Stimulated activated CD4-positive, alpha-beta T cell treated with anti-CD3 and anti-CD28 coated beads, Interleukin-1b, Interleukin-23, amount 100 ng/mL, for 1 hour (primary cell): ENCODE measurements at places on chromosomes 6 and 20.

- no peak for DNase-seq
Measured at GRCh38 chr6:6516666-6517458, 71.7 kb upstream of the LY86 start.

GRCh38 chr6:22053391-22053997 lies 243.3 kb downstream of the PRL start:
- DNase-seq, result no peak

- no peak for DNase-seq
Measured at GRCh38 chr20:57471496-57472372, 53.2 kb downstream of the CTCFL start.

- DNase-seq, result no peak
Measured at GRCh38 chr6:79551401-79551800, 14.2 kb upstream of the LCA5 start.

DNA sequence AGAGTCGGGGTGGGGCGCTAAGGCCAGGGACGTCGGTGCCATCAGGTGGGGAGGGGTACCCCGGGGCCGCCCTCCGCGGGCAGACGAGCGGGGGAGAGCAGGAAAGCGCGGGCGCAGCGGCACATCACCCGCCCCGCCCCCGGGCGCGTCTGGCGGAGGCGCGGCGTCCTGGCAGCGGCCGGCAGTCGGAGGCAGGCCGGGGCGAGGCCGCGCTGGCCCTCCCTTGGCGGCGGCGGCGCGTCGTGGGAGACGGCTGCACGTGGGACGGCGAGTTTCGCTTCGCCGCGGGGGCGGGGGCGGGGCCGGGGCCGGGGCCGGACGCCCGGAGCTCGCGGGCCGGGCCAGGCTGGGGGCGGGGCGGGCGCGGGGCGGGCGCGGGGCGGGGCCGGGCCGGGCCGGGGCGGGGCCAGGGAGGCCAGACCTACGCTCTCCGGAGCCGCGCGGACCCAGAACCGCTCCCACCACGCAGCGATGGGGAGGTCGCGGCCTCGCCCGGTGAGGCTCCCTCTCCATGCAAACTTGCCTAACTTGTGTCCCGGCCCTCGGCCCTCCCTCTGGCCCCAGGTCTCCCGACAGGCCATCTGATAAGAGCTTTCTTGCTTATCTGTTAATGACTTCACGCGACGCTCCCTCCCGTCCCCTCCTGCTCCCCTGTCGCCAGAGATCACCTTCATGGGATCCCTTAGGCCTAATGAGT lies 12.5 kb downstream of the ITPR3 start:
- no peak for DNase-seq

- DNase-seq, result no peak
Measured at GRCh38 chr6:24980507-24981385, 45.0 kb upstream of the RIPOR2 start.

DNA sequence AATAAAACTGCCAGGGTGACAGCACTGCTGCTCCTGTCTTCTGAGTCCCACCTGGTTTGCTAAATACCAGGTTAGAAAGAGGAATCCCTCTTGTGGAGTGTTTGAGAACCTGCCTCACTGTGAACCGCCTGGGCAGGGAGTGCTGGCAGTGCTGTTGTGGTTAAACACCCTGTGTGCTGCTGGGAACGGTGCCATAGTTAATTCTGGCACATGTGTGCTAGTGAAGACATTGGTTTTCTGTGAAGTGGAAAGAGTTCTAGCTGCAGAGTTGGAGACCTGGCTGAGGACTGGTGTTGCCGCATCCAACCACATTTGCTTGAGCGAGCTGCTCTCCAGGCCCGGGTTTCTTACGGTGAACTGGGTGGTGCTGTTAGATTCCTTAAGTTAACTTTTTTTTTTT lies 72.7 kb downstream of the IGF2R start:
- no peak for DNase-seq

- no peak for DNase-seq
Measured at GRCh38 chr6:130252527-130253237, 29.9 kb upstream of the SAMD3 start.

DNA sequence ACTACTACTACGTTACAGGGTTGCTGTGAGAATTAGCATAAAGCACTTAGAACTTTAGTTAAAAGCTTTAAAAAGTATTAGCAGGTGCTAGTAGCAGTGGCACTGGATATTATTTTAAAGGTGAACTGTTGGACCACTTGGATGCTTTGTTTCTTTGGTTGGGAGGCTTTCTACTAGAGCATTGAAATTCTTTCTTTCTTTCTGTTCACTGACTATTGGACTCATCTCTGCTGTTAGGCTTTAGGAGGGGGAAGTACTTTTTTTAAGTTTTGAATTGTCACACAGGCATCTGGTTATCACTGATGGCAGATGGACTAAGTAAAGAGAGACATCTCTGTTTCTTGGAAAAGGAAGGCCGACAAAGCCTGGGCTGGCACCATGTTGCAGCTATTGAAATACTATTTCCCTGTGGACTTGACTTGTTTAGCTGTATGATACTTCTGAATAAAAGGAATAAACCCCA lies 4.8 kb downstream of the TBPL1 start:
- no peak for DNase-seq

DNA sequence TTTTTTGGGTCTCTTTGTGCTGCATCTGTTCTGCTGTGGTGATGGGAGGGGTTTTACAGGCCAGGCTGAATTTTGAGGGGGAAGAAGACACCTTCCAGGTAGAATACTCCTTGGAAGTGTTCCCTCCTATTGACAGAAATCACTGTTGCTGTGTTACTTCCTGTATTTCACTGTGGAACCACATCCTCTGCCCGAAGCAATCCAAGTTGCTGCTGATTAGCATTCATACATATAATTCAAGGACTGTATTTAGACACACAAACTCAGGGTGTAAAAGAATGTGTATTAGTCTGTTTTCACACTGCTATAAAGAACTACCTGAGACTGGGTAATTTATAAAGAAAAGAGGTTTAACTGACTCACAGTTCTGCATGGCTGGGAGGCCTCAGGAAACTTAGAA lies 50.6 kb upstream of the TMEM244 start:
- no peak for DNase-seq

DNA sequence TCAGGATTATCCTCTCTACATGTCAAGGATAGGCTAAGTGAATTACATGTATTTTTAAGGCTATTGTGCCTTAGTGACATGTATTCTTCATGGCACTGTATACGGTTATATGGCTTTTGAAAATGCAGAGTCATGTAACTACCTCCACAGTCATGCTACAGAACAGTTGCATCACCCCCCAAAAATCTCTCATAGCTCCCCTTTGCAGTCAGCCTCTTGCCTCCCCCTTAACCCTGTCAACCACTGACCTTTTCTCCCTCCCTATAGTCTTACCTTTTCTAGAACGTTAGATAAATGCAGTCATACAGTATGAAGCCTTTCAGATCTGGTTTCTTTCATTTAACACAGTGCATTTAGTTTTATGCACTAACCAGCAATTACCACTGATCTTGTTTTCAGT lies 10.3 kb upstream of the RNF24 start:
- DNase-seq, result no peak

GRCh38 chr20:9402141-9402540 lies 112.2 kb upstream of the LAMP5 start:
- DNase-seq, result no peak

- DNase-seq, result no peak
Measured at GRCh38 chr6:106103728-106104109, 17.6 kb downstream of the PRDM1 start.

DNA sequence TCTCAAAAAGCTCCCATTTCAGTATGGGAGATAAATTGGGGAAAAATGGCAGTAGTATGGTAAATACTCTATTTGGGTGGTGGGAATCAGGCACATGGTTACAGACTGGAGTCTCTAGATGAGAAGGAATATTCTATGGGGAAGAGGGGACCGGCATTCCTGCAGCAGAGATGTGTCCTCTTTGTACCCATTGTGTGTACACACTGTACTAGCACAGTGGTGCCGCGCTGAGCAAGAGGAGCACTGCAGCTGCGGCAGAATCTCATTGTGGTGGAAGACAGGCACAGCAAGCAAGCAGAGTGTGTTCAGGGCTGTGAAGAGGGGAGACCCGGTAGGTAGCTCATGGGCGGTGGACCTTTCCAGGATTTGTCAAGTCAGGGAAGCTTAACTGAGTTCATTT lies 13.0 kb downstream of the AFDN start:
- no peak for DNase-seq

- DNase-seq, result no peak
Measured at GRCh38 chr6:154157082-154157481, 118.0 kb downstream of the OPRM1 start.

- no peak for DNase-seq
Measured at GRCh38 chr20:32493356-32493755, 91.8 kb downstream of the NOL4L start.

- DNase-seq, result no peak
Measured at GRCh38 chr6:15607603-15608002, 55.2 kb downstream of the DTNBP1 start.

DNA sequence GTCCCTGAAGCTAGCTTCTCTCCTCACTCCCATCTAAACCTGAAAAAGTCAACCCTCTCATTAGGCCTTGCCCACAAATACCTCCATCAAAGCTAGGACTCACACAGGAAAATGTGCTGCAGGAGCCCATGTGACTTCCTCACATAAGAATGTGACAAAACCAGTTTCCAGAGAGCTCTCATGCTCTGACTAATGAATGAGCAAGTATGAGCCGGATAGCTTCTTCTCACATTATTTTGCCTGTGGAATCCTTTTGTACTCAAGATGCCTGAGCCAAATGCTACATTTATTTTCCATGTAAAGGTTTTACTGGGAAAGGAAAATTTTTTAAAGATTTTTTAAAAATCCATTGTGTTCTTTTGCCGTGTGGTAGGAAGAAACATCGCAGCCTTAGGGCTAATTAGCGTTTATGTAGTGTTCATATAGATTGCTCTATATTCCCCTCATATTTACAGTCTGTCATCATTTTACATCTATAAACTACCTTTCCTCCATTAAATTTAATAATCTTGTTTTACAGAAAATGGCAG lies 68.6 kb upstream of the CCN6 start:
- no peak for DNase-seq

GRCh38 chr6:125804264-125804663 lies 13.5 kb downstream of the NCOA7 start:
- DNase-seq, result no peak

DNA sequence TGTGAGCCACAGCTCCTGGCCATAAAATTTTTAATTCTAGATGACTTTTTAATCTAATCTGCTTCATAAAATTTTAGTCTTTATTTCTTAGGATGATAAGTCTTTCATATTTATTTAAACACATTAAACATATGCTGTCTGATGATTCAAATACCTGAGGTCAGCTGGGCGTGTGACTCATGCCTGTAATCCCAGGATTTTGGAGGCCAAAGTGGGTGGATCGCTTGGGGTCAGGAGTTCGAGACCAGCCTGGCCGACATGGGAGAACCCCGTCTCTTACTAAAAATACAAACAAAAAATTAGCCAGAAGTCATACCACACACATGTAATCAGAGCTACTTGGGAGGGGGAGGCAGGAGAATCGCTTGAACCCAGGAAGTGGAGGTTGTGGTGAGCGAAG lies 53.1 kb downstream of the RBM24 start:
- DNase-seq, result no peak

- no peak for DNase-seq
Measured at GRCh38 chr20:39670988-39671387, 708.8 kb downstream of the DHX35 start.
